ENCODE measurements at places on chromosomes 3 and 15.

- no peak for DNase-seq
Measured at GRCh38 chr3:132135628-132136333, 101.0 kb upstream of the CPNE4 start.

DNA sequence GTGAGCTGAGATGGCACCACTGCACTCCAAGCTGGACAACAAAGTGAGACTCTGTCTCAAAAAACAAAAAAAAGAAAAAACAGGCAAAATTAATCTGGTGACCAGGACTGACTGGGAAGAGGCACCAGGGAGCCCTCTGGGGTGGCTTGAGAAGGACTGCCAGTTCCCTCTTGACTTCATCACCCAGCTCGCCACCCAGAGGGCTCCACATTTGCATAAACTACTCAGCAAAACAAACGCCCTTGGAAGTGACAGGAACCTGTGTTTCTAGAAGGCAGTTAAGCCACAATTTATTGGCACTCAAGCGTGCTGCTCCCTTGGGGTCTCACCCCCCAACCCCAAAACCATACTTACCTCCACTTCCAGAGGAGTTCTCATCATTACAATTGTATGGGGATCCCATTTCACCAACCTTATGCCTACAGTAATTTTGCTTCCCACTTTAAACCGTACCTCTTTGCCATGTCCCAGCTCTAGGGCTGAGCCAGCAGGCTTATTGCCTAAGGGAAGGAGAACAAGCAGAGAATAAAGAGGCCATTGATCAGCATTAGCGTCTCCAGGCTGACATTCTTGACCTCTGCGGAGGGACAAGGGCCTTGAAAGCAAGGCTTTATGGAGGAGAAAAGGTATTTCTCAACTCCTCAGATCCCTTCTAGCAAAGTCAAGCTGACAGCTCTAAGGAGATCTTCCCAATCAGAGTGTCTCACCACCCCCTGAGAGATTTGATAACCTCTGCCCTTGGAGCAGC, 357.4 kb downstream of the SHQ1 start:
- no peak for DNase-seq

- no peak for DNase-seq
Measured at GRCh38 chr15:78689626-78690025, 48.6 kb upstream of the CHRNB4 start.

GRCh38 chr3:14877469-14877868, 58.7 kb downstream of the FGD5 start:
- no peak for DNase-seq

Data from stimulated activated CD8-positive, alpha-beta memory T cell treated with anti-CD3 and anti-CD28 coated beads, Interleukin-4, amount 100 ng/mL, for 24 hours (primary cell).